ENCODE measurements at places on chromosomes 16 and 17. TPM values are rescaled to one million over a fixed set of nuclear protein-coding genes. Genes with fewer than 3 reads are reported as not detected.

PRSS36 gene
- polyA plus RNA-seq: 0.54 TPM

DNA sequence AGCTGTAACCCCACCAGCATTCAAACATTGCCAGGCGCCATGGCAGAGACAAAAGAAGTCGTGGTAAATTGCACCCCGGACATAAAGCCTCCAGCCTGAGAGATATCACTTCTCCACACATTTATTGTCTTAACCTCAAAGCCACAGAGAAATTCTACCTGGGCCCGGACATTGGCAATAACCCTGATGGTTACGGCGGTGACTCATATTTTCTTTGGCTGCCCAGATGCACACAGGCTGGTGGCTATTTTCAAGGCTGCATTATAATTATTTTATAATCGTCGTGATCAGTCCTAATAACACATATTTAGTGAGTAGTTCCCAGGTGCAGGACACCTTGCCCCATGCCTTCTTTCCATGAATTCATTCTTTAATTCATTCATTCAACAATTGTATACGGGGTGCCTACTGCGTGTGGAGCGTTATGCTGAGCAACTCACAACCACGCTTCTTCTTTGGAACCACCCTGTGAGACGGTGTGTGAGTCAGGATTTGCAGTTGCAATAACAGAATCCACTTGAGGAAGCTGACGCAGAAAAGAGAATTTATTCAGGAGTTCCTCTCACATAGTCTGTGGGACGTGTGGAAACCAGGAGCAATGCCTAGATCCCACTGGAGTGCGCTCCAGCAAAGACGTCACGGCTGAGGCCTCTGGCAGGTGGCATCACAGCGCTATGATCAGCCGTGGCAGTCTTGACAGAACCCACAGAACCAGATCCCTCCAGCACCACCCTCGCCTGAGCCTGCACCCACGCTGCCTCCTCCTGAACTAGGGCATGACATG is 245.7 kb downstream of the FOXL1 start:
- peak; percentile 96 for DNase-seq

FOXN1 gene
- not detected for polyA plus RNA-seq

DNA sequence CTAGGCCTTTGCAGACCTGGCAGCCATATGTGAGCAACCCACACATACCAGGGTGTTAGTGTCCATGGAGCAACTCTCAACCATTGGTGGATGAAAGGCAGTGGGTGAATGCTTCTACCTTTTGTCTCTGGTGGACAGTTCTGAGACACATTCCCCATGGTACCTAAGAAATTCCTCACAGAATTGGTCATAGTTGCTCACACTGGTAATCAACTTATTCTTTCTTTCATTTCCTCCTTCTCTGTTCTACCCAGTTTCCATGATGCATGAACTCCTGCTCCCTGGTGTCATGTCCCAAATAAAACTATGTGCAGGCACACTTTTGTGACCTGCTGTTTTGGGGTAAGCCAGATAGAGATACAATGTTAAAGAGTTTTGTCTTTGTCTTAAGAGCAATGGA is 33.2 kb upstream of the MPHOSPH6 start:
- DNase-seq: no peak

DNA sequence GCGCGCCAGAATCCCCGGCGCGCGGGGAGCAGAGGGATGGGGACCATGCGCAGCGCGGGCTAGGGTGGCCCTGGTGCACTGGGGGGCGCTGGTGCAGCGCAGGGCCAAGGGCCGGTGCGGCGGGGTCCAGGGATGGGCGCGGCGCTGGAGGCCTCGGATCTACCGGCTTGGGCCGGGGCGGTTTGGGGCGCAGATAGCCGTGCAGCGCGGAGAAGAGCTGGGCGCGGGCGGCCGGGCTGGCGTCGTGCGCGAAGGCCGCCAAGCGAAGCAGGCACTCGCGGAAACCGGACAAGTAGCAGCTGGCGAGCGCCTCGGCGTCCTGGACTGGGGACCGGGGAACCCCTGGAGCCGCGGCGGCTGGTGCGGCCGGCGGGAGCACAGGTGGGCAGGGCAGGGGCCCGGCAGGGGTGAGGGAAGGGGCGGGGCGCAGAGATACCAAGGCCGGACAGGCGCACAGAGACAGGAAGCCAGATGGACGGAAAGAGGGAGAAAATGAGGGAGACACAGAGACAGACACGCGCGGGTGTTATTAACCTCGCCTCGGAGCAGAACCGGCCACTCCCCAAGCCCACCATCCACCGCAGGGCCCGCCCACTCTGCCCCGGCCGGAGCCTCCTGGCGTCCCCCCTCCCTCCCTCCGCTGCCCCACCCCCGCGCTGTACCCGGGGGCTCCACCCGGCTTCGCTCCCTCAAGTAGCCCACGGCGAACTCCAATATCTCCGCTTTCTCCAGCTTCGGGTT is 2.1 kb downstream of the HES7 start:
- DNase-seq: peak; percentile 73

- DNase-seq: no peak
Observed at GRCh38 chr17:51427856-51428255, 167.5 kb downstream of the UTP18 start.

GRCh38 chr17:1494203-1494602 is 1.7 kb upstream of the MYO1C start:
- no peak for DNase-seq

Measured in mammary epithelial cell (primary cell).